ENCODE measurements at places on chromosomes 16 and 17.

DNA sequence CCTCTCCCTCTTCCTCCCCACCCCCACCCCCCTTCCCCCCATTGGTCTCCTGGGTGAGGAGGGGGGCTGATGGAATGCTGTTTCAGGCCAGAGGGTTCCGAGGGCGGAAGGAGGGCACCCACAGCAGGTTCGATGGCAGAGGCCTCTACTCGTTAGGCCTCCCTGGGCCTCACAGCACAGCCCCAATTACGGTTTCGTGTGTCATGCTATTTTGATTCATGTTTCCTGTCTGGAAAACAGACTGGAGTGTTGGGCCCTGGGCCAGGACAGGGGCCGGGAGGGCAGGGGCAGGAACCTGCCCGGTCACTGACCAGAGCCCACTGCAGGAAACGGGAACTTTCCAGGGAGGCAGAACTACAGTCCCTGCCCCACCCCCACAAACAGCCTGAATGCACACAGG is 138.2 kb downstream of the C16orf95 start:
- no peak for DNase-seq

DNA sequence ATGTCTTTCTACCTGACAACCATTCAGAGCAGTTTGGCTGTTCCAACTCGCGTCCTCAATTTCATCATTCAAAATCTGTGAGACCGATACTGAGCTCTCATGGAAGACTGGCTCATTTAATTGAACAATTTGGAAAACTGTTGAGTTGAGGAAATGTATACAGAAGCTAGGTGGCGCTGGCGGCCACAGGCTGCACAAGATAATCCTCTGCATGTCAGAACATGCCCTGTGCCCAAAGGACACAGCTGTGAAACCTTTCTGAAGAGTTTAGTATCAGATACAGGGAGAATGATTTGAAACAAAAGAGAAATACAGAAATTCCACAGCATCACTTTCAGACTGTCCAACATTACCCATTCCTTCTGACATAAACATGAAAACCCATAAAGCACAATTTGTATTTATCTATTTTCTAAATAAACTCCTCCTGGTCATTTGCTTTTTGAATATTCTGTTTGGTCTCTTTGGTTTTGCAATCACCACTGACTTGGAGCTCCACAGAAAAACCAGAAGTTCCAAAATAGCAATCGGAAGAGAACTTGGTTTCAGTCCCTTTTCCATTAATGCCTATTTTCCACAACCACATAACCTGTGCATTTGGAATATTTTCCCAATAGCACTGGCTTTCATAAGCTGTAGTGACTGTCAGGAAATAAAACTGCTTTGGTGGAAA is 192.8 kb downstream of the MAP2K6 start:
- peak; percentile 48 for DNase-seq

GRCh38 chr16:88650749-88651275 is at the start of gene CYBA:
TSS of gene CYBA (minus strand) at chr16:88651053. CDS start at chr16:88651013, 40 bp downstream.
- DNase-seq, result peak; percentile 93

- DNase-seq, result no peak
Observed at GRCh38 chr17:21186399-21187187, 27.4 kb downstream of the TMEM11 start.

DNA sequence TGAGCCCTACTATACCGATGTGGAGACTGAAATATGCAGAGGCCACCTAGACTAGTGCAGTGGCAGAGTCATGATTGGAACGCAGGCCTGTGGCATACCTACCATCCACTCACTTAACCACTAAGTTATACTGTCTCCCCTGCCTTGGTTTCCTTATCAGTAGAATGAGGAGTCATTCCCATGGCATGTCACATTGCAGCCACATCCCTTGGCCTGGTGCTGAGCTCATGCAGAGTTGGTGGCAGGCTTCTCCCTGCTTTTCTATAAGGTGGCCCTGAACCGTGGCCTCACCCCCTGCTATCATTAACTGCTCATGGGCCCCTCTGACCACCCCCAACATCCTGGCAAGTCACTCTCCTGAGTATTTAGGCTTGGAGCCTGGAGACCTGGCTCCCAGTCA is 212.5 kb downstream of the KATNIP start:
- no peak for DNase-seq

GRCh38 chr16:54006693-54007092 is 279.9 kb downstream of the IRX3 start:
- no peak for DNase-seq

DNA sequence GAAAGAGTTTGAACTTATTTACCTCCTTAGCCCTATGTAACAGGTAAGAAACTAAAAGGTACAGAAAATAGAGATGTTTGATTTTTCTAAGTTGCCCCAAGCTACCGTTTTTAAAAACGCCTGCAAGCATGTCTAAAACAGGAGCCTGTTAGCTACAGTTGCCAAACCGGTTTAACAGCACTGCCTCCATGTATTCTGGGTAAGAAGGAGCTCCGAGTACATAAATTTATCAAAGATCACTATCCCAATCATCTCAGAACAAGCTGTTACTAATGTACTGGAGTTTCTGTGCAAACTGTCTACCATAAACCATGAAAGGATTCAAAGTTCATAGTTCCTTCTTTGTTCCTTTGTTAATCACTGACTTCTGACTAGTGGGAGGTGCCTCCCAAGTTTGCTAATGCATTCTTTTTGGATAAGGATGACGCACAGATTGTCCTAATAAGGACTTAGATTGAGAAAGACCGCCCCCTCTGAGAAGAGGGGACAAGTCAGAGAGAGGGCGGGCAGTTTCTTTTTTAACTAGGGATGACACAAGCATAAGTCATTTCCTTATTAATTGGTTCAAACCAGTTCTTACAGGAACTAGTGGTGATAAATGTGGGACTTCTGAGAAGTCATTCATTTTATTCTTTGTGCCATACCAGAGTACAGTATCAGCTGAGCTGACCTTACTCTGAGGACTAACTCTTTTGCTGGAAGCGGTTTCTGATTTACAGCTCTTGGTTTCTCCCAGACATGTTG is 55.3 kb downstream of the TUBD1 start:
- peak; percentile 43 for DNase-seq

DNA sequence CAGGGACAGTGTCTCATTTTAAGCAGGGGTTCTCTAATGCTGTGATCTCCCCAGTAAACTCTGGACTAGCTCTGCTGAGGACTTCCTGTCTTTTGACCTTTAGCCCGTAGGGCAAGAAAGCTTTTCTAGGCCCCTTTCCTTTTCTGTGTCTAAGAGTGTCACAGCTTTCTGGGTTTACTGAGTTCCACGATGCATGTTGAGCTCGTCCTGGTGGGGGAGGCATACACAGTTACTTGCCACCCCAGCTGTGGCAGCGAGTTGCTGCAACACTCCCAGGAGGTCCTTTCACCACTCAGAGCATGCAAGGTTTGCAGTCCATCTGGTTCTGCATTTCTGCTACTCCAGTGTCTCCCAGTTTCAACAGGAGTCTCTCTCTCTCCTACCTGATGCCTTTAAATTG is 23.7 kb downstream of the NOD2 start:
- DNase-seq, result no peak

- DNase-seq, result no peak
Observed at GRCh38 chr17:5380491-5381135, 38.8 kb downstream of the NUP88 start.

- no peak for DNase-seq
Observed at GRCh38 chr17:33012522-33013033, 20.9 kb downstream of the SPACA3 start.

GRCh38 chr16:9655051-9655450 is 527.2 kb downstream of the GRIN2A start:
- DNase-seq, result no peak

DNA sequence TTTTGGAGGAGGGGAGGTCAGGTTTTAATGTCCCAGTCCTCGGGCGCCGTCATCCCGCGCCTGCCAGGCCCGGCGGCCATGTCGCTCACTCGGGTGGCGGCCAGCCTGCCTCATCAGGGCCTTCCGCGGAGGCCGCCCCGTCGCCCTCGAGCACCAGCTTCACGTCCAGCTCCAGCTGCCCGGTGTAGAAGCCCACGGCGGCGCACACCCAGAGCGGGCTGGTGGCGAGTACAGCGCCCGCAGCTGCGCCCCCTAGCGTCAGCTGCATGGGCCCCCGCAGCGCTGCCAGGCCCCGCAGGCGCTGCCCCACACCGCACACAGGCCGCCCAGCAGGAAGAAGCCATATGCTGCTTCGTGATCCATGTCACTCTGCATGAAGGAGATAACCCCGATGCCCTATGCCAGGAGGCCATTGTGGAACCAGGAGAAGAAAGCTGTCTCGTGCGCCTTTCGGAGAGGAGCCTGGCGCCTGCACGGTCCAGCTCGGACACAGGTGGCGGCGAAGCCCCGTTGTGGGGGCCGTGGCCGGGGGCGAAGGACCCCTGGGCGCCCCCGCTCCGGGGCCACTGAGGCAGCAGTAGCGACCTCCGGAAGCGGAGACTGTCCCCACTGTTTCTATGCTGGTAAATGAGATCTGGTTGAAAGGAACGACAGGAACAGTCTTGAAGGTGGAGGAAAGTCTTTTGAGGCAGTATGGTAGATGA is 9.6 kb downstream of the AP2B1 start:
- DNase-seq, result no peak

DNA sequence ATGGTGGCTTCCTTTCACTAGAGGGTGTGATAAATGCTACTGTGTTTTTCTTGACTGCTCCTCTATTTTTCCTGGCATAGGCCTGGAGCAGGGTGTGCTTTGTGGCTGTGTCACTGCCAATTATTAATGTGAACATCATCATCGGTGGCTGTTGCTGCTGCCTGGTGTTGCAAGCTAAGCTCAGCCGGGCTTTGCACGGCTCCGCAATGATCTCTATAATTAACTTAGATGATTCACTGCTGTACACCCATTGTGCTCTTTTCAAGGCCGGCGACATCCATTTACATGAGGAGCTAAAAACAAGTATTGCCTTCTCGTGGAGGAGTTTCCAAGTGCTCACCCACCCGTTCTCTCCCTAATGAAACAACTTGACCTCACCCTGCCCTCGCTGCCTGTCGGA is 160.1 kb upstream of the IRX3 start:
- no peak for DNase-seq

- DNase-seq, result no peak
Observed at GRCh38 chr17:41906465-41907184, 12.1 kb downstream of the ACLY start.

- no peak for DNase-seq
Observed at GRCh38 chr17:49834118-49834743, 13.6 kb downstream of the TAC4 start.

GRCh38 chr16:8926827-8927226 is 36.9 kb downstream of the USP7 start:
- no peak for DNase-seq

- no peak for DNase-seq
Observed at GRCh38 chr17:72111336-72111923, 9.4 kb upstream of the SOX9 start.

- no peak for DNase-seq
Observed at GRCh38 chr17:76740329-76741118, 2.6 kb downstream of the MFSD11 start.

DNA sequence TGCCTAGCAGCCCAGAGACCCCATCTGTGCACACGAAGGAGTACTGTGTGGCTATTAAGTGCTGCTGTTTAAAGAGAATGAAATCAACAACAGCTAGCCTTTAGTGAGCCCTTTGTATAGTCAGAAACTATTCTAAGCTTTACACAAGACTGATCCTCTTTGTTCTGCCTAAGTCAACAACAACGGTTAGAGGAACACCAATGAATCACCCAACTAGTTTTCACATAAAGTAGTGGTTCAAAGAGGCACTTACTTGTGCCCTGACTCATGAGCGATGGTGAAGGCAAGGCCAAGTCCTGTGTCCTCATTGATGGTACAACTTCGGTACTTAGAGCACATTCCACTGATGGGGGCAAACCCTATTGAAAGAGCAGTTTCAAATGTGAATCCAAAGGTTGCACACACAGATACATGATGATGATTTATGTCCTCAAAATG is 75.8 kb downstream of the ADAMTS18 start:
- no peak for DNase-seq

DNA sequence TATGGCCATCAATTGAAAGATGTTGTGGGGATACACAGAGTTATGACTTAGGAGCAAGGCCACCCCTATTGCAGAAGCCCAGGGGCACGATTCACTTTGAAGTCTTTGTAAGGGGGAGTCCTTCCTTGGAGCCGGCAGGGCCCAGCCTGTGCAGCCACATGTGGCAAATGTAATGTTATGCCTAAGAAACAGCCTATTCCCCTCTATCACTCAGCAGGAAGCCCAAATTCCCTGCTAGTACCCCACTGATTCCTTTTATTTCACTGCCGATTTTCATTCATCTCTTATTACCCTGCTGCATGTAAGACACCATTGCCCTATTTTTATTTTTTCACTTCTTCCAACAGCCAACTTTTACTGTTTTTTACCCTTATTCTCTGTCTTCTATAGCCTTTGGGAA is 233.2 kb downstream of the PMP22 start:
- no peak for DNase-seq

- no peak for DNase-seq
Observed at GRCh38 chr17:80374732-80375585, 40.0 kb upstream of the ENDOV start.

DNA sequence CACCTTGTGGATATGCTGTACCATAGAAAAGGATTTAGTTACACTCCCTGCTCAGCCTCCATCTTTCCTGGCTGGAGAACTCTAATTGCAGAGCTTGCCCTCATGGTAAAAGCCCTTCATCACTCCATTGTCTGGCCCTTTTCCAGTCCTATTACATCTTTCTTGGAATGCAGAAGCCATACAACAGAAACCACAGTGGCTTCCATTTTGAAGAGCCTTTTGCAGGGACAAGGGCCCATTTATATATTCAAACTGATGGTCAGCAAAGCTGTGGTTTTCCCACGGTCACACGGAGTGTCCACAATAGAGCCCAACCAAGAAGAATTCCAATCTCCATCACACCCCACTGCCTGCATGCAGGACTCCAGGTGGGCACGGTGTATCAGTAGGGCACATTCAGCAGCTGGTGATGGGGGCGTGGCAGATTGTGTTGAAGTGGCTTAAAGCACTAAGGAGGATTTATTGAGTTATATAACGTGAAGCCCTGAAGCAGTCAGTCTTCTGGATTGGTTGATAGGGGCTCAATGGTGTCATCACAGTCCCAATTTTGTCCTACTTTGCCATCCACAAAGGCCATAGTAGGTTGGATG is 20.3 kb downstream of the COPRS start:
- no peak for DNase-seq

DNA sequence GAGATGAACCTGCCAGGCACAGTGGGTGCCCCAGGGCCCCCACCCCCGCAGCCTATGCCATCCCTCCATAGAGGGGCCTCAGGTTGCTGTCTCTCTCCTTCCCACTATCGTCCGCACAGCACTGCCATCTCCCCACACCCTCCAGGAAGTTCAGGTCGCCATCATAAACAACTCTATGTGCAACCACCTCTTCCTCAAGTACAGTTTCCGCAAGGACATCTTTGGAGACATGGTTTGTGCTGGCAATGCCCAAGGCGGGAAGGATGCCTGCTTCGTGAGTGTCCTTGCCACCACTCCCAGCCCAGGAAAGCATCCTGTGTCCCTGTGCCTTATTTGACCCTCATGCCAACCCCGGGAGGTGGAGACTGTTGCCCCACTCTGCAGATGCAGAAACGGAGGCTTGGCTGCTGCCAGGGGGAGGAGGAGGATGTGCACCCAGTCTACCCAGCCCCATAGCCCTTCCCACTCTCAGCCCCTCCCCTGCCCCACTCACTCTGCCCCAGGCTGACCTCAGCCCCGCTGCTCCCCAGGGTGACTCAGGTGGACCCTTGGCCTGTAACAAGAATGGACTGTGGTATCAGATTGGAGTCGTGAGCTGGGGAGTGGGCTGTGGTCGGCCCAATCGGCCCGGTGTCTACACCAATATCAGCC is 3.9 kb downstream of the PRSS21 start:
- DNase-seq, result no peak

Measured in activated T-cell treated with anti-CD3 and anti-CD28 coated beads, Interleukin-2, amount 50 U/mL, for 48 hours (primary cell).